ENCODE measurements at places on chromosomes 6 and 20.

GRCh38 chr20:39164642-39165041, 202.5 kb downstream of the DHX35 start:
- DNase-seq: no peak

DNA sequence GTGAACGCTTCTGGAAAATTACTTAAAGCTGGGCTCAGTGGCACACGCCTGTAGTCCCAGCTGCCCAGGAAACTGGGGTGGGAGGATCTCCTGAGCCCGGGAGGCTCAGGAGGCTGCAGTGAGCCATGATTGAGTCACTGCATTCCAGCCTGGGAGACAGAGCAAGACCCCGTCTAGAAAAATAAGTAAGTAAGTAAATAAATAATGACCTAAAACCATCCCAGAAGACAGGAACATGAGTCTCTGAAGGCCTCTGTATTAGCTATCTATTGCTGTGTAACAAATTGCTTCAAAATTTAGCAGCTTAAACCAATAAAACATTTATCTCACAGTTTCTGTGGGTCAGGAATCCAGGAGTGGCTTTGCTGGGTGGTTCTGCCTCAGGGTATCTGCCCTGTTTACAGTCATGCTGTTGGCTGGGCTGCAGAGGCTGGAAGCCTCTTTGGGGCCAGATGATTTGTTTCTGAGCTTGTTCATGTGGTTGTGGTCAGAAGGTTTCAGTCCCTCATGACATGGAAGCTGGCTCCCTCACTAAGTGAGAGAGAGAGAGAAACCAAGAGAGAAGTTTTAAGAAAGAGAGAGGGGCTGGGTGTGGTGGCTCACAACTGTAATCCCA, 48.4 kb upstream of the NCOA3 start:
- DNase-seq: peak; percentile 92

DNA sequence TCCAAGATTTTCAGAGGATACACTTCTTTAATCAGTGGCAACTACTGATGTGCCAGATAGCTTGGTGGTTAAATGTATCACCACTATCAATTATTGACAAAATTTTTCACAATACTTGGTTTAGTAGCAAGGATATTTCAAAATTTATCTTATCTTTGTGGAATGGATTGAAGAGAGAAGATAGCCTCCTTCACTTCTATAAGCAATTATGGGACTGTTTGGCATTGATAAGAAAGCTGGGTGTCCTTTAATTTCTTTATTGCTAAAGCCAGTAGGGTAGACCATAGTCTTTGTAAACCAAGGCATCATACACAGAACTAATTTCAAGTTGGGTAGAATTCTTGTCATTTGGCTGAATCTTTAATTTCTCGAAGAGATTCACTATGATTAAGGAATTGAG, 4.9 kb upstream of the RNF182 start:
- no peak for DNase-seq

DNA sequence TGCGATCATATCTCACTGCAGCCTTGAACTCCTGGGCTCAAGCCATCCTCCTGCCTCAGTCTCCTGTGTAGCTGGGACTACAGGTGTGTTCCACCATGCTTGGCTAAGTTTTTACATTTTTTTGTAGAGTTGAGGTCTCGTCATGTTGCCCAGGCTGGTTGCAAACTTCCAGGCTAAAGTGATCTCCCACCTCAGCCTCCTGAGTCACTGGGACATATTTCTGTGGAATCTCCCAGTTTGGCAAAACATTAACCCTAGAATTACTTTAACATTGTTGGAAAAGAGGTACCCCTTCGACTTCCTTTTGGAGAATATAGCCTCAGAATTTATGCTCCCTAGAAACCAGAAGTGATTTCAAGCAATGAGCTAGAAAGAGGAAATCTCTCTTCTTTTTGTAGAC, 57.2 kb downstream of the SHLD1 start:
- DNase-seq: no peak

DNA sequence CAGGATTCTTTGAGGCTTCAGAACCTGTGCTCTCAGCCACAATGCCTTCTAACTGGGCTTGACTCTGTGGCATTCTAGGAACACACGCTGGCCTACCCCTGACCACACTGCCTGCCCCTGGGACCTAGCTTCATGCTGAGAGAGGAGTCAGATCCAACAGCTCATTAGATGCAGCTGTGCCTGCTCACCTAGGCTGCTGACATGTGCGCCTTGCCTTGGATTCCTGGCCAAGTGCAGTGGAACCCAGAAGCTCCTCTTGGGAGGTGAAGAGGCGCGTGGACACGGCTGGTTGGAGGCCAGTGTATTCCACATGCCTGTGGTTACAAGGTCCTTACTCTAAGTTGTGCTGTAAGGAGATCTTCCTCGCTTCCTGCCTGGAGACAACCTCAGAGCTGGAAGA, 24.7 kb upstream of the KCNK16 start:
- DNase-seq: no peak

GRCh38 chr20:32888636-32889035, 29.9 kb downstream of the EFCAB8 start:
- no peak for DNase-seq

DNA sequence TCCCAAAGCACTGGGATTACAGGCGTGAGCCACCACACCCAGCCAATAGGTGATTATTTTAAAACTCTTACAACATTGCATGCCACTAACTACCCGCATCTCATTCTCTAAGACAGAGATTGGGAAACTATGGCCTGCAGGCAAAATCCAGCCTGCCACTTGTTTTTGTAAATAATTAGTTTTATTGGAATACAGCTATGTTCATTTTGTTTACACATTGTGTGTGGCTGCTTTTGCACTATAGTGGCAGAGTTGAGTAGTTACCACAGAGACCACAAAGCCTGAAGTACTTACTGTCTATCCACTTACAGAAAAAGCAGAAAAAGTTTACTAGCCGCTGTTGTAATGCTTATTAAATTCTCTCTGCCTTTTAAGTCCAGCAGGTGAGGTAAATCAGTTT, 16.4 kb upstream of the PKIG start:
- DNase-seq: no peak

GRCh38 chr6:6997263-6998193, 110.2 kb upstream of the RREB1 start:
- DNase-seq: no peak

- DNase-seq: no peak
Measured at GRCh38 chr6:50958148-50958697, 139.6 kb downstream of the TFAP2B start.

DNA sequence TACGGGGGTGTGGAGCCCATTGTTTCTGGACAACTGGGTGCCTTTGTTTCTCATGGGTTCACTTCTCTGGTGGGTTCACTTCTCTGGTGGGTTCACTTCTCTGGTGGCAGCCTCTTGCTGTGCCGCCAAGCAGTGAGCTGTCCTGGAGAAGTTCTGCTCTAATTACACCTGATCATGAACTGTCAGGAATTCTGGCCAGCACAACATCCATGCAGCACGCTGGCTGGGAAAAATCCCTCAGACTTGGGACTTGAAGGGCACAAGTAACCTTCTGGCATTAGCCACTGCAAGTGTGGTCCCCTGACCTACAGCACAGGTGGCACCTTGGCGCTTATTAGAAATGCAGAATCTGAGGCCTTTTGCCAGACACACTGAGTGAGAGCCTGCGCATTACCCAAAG, 752.5 kb downstream of the QKI start:
- no peak for DNase-seq

- no peak for DNase-seq
Measured at GRCh38 chr6:45617441-45617840, 239.7 kb upstream of the SUPT3H start.

GRCh38 chr20:17436664-17437063, 94.5 kb downstream of the BFSP1 start:
- DNase-seq: no peak

DNA sequence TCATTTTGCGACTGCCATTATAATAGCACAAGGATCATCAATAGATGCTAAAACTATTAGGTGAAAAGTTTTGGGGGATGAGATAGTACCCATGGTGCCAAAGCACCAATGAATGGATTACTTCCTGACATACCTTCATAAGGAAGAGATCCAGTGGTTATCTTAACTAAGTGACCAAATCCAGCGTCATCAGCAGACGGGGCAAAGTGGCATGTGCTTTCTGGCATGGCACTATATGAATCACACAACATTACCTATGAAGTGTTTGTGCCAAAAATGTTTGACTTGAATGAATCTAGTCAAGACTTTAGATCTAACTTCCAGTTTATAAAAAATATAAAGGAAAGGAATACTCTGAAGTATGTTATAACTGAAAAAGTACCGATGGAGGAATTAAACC, 10.8 kb downstream of the TRIM26 start:
- no peak for DNase-seq

DNA sequence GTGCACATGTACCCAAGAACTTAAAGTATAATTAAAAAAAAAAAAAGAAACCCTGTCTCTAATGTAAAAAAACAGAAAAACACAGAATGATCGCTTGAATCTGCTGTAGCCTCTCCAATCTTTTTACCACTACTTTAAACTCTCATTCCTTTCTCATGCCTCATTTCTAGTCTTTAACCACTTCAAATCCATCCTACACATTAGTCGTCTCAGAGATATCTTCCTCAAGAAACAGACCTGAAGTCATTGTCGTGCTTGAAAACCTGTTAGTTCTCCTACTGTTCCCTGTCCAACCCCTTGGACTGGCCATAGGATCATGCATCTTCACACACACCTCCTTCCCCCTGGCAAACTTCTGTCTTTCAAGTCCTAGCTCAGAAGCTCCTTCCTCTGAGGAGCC, 112.1 kb upstream of the BCLAF1 start:
- no peak for DNase-seq

- DNase-seq: no peak
Measured at GRCh38 chr20:23622839-23623343, 14.9 kb downstream of the CST3 start.

- DNase-seq: no peak
Measured at GRCh38 chr6:37204014-37204751, 34.2 kb downstream of the PIM1 start.

GRCh38 chr6:42939810-42940167, 10.5 kb downstream of the CNPY3 start:
- no peak for DNase-seq

DNA sequence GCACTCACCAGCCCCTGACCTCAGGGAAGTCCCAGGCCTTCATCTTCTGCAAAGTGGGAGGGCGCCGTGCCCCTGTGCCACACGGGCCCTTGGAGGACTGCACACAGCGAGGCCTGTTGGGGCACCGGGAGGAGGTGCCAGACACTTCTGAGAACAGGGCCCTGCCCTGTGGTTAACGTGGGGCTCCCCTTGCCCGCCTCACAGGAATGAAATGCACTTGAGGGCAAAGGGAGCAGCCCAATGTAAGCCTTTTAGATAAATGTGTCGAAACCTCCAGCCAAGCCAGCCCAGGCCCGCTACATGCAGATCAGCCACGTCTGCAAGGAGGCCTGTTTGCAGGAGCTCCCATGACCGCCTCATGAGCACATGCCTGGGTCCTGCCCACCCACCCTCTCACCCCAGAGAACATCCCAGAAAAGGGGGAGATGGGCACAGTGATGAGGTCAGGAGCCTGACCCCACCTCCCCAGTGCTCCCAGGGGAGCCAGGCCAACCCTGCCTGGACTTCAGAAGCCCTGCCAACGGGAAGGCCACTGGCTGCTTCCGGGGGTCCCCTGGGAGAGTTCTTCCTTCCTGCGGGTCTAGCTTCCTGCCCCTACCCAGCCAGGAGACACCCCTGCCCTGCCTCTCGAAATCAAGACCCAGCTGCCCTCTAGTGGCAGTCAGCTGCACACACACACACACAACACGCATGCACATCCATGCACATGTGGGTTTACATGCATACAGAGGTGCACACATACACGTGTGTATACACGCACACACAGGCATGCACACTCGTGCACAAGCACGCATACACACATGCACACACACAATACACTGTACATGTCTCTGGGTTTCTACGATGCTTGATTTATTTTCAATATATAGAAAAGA, 178.7 kb downstream of the TAF4 start:
- DNase-seq: no peak

GRCh38 chr6:130575971-130576370, 210.2 kb downstream of the TMEM200A start:
- DNase-seq: peak; percentile 87

DNA sequence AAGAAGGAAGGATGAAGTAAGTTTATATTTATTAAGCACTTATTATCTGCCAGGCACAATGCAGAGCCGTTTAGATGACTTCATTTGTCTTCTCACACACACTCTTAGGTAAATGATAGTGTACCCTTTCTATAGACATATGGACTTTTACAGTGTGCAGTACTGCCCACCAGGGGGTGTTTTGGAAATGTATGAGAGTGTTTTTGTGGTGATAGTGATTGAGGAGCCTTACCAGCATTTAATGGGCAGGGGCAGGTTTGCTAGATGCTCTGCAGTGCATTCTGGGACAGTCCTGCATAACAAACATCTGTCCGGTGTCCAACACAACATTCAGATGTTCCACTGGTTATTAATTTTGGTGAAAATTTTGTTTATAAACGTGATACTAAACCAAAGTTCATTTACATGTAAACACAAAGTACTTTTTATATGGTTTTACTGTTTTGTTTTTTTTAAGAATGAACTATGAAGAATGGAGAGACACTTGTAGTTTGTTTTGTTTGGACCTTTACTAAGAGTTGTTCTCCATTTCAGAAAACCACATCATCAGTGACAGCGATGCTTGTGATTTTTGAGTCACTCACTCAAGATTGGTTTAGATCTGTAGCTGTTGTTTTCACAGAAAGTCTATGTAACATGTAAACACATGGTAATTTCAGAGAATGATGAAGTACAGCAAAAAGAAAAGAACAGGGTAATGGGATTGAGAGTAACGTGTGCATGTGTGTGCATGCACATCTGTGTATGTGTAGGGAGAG, 19.9 kb downstream of the KCNS1 start:
- DNase-seq: no peak

DNA sequence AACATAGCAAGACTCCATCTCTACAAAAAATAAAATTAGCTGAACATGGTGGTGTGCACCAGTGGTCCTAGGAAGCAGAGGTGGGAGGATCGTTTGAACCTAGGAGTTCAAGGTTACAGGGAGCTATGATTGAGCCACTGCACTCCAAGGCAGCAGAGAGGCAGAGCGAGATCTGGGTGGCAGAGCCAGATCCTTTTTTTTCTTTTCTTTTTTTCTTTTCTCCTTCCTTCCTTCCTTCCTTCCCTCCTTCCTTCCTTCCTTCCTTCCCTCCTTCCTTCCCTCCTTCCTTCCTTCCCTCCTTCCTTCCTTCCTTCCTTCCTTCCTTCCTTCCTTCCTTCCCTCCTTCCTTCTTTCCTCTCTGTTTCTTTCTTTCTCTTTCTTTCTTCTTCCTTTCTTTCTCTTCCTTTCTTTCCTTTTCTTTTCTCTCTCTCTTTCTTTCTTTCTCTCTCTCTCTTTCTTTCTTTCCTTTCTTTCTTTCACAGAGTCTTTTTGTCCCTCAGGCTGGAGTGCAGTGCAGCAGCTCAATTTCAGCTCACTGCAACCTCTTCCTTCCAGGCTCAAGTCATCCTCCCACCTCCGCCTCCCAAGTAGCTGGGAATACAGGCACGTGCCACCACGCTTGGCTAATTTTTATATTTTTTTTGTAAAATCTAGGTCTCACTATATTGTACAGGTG, 9.2 kb upstream of the VSTM2L start:
- DNase-seq: no peak

GRCh38 chr6:293193-294174, 1.2 kb downstream of the DUSP22 start:
- no peak for DNase-seq

DNA sequence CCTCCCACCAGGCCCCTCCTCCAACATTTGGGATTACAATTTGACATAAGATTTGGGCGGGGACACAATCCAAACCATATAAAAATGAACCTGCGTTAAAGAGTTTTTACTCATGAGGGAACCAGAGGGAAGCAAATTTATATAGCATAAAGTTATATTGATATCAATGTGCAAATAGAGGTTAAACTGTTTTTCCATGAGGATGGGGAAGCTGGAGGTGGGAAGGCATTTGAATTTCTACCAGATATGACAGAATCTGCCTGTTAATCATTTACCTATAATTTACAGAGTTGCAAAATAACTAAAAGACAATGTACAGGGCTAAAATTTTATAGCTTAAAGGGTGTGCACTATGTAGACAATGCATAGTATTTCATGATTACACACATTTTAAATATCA, 322.0 kb upstream of the FKBP1C start:
- no peak for DNase-seq
